ENCODE measurements at places on chromosomes 6 and 20.

DNA sequence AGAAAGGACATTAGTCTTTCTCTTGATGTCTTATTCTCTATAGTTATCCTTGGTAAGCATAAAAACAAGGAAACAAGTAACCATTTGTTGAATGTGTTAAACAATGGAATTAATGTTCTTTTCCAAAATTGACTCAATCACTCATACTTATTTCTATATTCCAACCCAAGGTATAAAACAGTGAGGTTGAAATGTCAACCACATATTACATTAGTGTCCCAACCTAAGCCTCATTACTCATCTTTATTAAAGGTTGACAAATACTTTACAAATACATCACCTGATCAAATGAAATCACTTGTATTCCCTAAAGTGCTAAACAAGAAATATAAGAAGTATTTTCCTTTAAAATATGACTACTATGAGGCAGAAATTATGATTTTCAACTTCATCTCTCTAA, 100.5 kb downstream of the ASCC3 start:
- no peak for DNase-seq

- DNase-seq = no peak
Observed at GRCh38 chr6:1507251-1507650, 102.5 kb upstream of the FOXC1 start.

GRCh38 chr6:11404838-11405237, 132.7 kb upstream of the TMEM170B start:
- DNase-seq = no peak

- DNase-seq = peak; percentile 35
Observed at GRCh38 chr20:11103866-11104265, 430.1 kb upstream of the JAG1 start.

- DNase-seq = no peak
Observed at GRCh38 chr6:110566346-110567125, 90.1 kb upstream of the SLC22A16 start.

GRCh38 chr20:15076785-15077184, 739.4 kb upstream of the FLRT3 start:
- no peak for DNase-seq

- DNase-seq = no peak
Observed at GRCh38 chr20:32639284-32639683, 34.5 kb downstream of the C20orf203 start.

- peak; percentile 28 for DNase-seq
Observed at GRCh38 chr6:139230391-139230840, 61.4 kb downstream of the TXLNB start.

DNA sequence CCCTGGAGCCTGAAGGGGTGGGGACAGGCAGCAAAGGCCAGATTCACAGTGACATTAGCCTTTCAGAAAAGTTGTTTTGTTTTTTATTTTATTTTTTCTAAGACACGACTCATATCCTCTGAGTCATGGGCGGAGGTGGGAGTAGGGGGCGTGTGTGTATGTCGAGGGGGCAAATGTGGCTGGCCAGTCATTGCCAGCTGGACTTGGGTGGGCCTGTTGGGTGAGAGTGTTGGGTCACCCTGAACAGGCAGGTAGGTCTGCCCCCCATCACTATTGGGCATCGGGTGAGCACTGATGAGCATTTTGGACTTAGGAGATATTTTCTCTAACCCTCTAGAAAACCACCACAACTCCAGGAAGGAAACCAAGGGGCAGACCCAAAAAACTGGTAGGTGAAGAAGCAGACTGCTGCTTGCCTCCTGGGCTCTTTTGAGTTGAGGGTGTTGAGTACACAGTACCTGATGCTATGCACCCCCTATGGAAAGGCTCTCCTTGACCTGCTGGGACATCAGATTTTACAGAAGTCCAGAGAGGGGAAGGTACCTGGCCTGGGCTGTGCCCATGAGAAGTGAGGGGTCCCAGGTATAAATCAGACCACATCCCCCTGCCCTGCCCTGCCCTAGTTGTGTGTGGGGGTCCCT, 5.6 kb downstream of the SMIM29 start:
- peak; percentile 45 for DNase-seq

GRCh38 chr6:31636698-31637596, 15.5 kb downstream of the BAG6 start:
- no peak for DNase-seq

GRCh38 chr20:7703996-7704395, 236.3 kb downstream of the HAO1 start:
- DNase-seq = no peak

- no peak for DNase-seq
Observed at GRCh38 chr6:47392251-47392650, 82.5 kb upstream of the TNFRSF21 start.

- DNase-seq = no peak
Observed at GRCh38 chr6:34189806-34190503, 44.1 kb upstream of the GRM4 start.

- no peak for DNase-seq
Observed at GRCh38 chr6:147467428-147467827, 41.1 kb upstream of the SAMD5 start.

GRCh38 chr20:63255931-63256704, 1.9 kb upstream of the NKAIN4 start:
- no peak for DNase-seq

GRCh38 chr6:5080574-5080973, 4.6 kb upstream of the PPP1R3G start:
- no peak for DNase-seq

DNA sequence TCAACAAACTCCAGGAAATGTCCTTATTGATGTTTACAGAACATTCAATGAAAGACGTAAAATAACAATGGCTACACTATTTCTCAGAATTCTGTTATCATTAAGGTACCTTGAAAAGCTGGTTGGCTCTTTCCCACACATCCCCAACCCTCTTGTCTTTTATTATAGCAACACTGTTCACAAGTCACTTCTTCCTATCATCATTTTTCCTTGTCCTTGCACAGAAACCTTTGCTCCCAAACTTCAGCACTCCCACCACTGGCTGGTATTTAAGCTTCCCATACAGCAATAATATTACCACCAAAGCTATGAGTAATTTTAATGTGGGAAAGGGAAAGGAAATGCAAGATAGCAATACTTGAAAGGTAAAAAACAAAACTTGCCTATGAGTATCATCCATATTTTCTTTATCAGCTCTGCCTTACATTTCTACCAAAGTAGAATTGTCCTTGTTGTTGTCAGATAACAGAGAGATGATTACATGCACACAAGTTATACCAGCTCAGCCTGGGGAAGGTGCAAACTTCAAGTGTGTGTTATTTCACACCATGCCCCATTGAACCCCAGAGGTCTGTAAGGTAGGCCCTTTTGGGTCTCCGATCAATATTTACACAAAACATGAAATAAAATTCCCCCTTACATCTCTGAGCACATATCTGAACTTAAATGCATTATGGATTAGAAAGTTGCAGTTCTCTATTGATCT, 32.2 kb downstream of the ARHGAP18 start:
- peak; percentile 28 for DNase-seq

DNA sequence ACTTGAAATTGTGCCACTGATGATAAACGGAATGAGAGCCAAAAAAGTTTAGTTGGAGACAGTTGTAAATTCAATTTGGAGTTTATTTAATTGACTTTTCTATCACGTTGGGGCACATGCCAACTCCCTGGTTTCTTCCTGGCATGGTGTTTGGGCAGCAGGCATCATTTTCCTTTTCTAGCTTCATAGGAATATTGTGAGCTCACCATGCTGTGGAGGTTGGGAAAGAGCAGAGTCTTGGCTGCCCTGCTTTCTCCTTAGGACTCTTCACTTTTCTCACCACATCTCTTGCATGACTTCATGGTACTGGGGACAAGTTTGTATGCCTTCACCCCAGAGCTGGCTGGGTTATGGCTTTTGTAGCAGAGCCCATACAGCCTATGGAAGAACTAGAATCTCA, 6.4 kb downstream of the SCAND1 start:
- peak; percentile 15 for DNase-seq

- DNase-seq = no peak
Observed at GRCh38 chr6:101453221-101453620, 59.7 kb downstream of the GRIK2 start.

DNA sequence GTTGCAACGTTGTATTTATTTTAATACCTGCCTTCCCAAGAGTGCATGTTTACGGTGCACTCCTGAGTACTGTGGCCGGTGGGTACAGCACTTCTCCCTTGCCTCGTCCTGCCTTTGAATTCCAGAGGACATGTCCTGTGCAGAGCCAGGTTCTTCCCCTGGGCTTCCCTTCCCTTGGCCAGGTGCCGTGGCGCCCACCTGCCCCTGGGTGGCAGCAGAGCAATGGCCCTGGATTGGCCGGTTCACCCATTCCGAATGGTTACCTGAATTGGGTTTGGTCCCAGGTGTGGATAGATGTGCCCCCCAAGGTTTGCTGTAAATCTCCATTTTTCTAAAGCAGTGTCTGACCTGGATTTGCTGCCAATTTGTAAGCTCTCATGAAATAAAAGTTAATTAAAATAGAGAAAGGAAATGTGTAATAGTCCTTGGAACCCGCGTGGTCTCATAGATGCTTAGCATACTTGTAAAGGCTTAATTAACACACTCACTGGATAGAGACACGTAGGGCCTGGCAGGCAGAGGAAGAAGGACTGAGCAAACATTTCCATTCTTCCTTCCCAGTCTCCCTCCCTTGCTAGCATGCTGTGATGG, 40.6 kb downstream of the DTD1 start:
- DNase-seq = no peak

- DNase-seq = no peak
Observed at GRCh38 chr6:93849857-93850256, 430.5 kb upstream of the EPHA7 start.

DNA sequence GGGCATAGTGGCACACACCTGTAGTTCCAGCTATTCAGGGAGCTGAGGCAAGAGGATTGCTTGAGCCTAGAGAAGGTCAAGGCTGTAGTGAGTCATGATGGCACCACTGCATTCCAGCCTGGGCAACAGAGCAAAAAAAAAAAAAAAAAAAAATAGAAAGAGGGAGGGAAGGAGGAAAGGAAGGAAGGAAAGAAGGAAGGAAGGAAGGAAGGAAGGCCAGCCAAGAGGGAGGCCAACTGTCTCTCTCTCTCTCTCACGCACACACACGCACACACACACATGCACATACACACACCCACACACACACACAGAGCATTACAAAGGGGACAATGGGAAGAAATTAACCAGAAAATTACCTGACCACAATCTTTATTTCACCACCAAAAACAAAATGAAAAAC, 50.6 kb upstream of the COL9A1 start:
- DNase-seq = no peak

GRCh38 chr6:53014744-53015143, 19.7 kb upstream of the GSTA4 start:
- DNase-seq = no peak

DNA sequence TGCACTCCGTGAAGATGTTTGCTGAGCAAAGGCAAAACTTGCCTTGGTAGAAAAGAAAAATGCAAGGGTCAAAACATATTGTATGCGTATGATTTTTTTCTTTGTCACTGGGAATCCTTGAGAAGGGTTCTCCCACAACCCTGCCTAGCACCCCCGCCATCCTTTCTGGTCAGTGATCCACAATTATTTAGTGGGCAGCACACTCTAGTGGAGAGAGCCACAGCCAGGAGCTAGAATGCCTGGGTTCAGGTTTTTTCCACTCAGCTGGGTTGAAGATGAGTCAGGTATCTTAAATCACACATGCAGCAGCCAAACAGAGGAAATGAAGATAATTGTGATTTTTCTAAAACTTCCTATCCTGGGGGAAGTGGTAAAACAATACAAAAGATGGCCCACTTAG, 243.1 kb downstream of the PKHD1 start:
- DNase-seq = no peak

DNA sequence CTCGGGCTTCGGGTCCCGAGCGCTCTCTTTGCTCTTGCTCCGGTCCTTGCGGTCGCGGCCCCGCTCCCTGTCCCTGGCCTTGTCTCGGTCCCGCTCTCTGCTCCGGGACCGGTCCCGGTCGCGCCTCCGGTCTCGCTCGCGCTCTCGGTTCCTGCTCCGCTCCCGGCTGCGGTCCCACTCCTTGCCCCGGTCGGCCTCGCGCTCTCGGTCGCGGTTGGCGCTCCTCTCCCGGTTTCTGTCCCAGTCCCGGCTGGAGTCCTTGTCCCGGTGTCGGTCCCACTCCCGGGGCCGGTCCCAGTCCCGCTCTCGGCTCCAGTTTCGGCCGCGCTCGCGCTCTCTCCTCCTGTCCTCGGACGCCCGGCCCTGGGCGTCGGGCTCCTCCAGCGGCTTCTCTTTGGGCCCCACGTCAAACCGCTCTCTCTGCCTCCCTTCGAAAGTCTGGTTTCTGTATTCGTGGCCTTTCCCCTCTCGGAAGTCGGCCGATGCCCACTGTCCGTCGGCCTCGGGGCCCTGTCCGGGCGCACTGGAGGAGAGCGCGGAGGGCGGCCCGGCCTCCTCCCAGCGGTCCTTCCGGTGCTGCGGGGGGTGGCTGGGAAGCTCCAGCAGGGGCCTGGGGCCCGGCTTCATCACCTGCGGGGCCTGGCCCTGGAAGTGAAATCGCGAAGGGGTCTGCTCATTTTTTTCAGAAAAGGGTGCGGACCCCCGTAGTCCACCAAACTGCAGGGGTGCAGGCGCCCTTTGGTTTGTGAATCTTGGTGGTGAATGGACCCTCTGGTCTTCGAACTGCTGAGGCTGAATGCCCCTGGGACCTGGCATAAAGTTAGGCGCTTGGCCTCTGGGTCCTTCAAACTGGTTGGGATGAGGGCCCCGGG, 17.9 kb upstream of the TCFL5 start:
- no peak for DNase-seq

DNA sequence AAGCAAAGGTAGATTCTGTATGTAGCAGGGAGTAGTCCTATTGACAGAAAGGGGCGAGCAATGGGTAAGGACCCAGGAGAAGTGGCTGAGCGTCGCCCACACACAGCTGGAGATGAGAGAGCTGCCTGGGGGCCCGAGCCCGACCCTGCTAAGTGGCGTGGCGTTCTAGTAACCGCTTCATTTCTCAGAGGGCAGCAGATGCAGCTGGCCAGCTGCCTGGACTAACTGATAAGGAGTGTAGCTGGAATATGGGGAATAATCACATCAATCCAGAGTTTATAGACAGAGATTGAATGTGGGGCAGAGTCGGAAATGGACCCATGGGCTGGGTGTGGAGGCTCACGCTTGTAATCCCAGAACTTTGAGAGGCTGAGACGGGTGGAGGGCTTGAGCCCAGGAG, 64.4 kb downstream of the EZR start:
- no peak for DNase-seq

DNA sequence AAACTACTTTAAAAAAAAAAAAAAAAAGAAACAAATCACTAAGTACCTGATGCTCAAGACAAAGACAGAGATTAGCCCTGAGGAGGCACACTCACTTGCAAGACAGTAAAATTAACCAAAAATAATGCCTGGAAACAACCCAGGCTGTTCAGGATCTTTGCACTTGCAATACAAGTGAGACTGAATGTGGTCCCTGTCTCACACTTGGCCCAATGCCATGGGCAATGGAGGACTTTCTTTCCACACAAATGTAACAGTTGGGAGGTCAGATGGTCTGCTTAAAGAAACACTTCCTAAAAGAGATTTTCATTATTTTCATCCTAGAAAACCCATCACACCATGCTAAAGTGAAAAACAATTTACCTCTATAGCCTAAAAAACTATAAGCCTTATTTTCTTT, 16.2 kb downstream of the STAU1 start:
- no peak for DNase-seq

- DNase-seq = no peak
Observed at GRCh38 chr20:63457737-63458136, 14.7 kb downstream of the KCNQ2 start.

- DNase-seq = no peak
Observed at GRCh38 chr20:57934007-57934805, 224.4 kb upstream of the PMEPA1 start.

Measured in fibroblast of skin of right quadriceps (primary cell).